ENCODE measurements at places on chromosomes 13 and 19. TPM values are rescaled to one million over a fixed set of nuclear protein-coding genes. Genes with fewer than 3 reads are reported as not detected.

The FLT1 gene
- total RNA-seq, result 4.3 TPM

The TGFB1 gene
- total RNA-seq, result 5.0 TPM

The GSX1 gene
- total RNA-seq, result 0.19 TPM

The RNF113B gene
- not detected for total RNA-seq

The IQCN gene
- total RNA-seq, result 0.57 TPM

The PET100 gene
- total RNA-seq, result 143 TPM

The CCDC70 gene
- total RNA-seq, result not detected

The ZDHHC20 gene
- 69.9 TPM for total RNA-seq

The OLFM2 gene
- total RNA-seq, result 10.4 TPM

The ANGPTL8 gene
- not detected for total RNA-seq

The NKPD1 gene
- 0.14 TPM for total RNA-seq

The CYP4F8 gene
- 0.28 TPM for total RNA-seq

The NCAN gene
- 0.14 TPM for total RNA-seq

The DAPK3 gene
- 21.2 TPM for total RNA-seq
